Activated CD4-positive, alpha-beta T cell treated with anti-CD3 and anti-CD28 coated beads, Interleukin-2, amount 50 U/mL, for 4 hours (primary cell): ENCODE measurements at places on chromosomes 5 and 9.
A peak's percentile ranks its signal among the peaks of the same experiment; 100 is the strongest.

- DNase-seq, result peak; percentile 67
Observed at GRCh38 chr9:133534346-133535291, at the start of gene ADAMTSL2. Gene ADAMTSL2, plus strand, starts transcription at chr9:133534704. Its CDS starts 2,009 bp downstream, at chr9:133536713.

- DNase-seq, result no peak
Observed at GRCh38 chr5:17438027-17438426, 60.0 kb upstream of the TAF11L2 start.

- no peak for DNase-seq
Observed at GRCh38 chr5:8633696-8634095, 764.7 kb downstream of the MTRR start.

DNA sequence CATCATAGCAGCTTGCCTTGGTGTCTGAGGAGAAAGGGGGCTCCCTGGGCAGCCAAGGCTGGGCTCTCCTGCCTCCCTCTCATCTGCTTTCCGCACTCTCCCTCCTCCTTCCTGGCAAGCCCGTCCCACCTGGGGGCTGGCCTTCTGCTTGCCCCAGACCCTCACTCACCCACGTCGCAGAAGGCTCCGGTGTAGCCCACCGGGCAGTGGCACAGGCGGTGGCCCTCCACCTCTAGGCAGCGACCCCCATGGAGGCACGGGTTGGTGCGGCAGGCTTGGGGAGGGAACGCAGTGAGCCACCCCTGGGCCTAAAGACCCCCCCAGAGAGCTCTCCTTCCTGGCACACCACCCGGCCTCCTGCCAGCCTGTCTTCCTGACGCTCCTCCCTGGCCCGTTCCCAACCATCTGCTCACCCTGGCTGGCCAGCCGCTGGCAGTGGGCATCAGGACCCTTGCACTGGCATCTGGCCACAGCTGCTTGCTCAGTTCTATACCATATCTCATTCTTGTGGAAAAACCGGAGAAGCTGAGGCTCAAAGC is 4.2 kb upstream of the PFN3 start:
- no peak for DNase-seq

DNA sequence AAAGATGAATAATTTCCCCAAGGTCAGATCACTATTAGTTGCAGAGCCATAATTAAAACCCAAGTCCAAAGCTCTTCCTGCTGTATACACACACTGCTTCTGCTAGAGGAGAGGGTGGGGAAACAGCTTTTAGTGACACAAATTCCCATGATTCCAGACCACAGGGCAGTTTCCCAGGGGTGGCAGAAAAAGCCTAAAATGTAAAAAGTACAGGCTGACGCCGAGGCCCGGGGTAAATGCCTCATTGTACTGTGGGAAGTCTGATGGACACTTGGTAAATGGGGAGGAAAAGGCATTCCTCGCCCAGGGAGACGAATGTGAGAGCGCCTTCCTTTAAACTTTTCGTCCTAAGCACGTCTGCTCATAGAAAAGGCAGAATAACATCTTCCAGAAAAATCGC is 65.7 kb downstream of the DENND1A start:
- no peak for DNase-seq

- DNase-seq, result no peak
Observed at GRCh38 chr9:806285-807156, 35.0 kb upstream of the DMRT1 start.

GRCh38 chr9:69476016-69476415 is 151.0 kb downstream of the ENTREP1 start:
- DNase-seq, result no peak

DNA sequence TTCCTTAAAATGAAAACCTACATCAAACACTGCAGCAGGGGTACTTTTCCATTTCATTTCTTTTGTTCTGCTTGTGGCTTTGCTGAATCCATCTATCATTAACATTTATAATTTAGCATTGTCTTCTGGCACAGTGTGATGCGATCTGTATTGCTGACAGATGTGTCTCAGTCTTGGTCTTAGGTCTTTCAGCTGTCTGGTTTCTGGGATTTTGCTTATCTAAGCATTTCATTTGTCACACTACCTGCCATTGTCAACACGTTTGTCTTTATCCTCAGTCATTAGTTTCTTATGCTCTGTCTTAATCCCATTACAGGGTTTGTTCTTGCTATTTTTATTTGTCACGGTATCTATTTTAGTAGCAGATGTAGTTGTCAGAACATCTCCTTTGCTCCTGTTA is 303.1 kb downstream of the IZUMO3 start:
- DNase-seq, result no peak

- no peak for DNase-seq
Observed at GRCh38 chr5:135340568-135340967, 58.5 kb downstream of the MACROH2A1 start.

DNA sequence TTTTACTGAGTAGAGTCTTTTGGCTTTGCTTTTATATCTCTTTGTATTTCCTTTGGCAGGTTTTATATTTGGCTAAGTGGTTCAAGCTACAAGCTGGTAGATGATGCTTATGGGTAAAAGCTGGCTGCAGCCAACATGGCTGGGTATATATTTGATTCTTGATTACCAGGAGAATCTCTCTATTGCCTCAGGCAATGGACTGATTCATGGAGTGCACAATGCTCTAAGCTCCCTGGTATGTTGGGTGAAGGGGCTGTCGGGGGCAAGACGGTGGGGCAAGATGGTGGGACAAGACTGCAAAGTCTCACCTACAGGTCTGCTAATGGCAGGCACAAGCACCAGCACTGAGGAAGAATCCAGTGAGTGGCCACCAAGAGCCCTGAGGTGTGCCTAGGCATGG is 366.6 kb downstream of the DMAC1 start:
- DNase-seq, result no peak

DNA sequence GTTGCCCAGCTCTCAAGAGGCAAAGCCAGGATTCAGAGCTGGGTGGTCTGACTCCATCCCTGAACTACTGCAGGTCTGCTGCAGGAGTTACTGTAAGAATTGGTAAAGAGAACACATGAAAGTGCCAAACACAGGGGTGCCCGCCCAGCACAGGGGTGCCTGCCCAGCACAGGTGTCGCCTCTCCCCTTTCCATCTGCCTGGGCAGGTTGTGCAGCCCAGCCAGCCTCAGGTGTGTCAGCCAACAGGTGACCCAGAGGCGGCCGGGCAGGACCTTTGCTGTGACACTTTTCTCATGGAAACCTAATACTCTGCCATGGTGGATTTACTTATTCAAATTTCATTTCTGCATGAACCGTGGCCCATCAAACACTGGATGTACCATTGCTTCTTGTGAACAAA is 289.7 kb upstream of the IRX4 start:
- no peak for DNase-seq

GRCh38 chr9:81814401-81814793 is 113.8 kb upstream of the SPATA31D4 start:
- no peak for DNase-seq

GRCh38 chr9:74132986-74133385 is 364.1 kb upstream of the RORB start:
- DNase-seq, result no peak

GRCh38 chr9:91395553-91396471 is 27.8 kb downstream of the NFIL3 start:
- no peak for DNase-seq

DNA sequence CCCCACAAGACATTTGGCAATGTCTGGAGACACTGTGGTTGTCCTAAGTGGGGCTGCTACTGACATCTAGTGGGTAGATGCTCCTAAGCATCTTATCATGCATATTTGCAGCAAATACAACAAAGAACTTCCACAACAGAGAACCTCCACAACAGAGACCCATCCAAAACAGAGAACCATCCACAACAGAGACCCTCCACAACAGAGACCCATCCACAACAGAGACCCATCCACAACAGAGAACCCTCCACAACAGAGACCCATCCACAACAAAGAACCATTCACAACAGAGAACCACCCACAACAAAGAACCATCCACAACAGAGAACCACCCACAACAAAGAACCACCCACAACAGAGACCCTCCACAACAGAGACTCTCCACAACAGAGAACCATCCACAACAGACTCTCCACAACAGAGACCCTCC is 32.8 kb downstream of the ARPC5L start:
- DNase-seq, result peak; percentile 22

- DNase-seq, result no peak
Observed at GRCh38 chr5:136924490-136924889, 559.1 kb upstream of the TRPC7 start.

DNA sequence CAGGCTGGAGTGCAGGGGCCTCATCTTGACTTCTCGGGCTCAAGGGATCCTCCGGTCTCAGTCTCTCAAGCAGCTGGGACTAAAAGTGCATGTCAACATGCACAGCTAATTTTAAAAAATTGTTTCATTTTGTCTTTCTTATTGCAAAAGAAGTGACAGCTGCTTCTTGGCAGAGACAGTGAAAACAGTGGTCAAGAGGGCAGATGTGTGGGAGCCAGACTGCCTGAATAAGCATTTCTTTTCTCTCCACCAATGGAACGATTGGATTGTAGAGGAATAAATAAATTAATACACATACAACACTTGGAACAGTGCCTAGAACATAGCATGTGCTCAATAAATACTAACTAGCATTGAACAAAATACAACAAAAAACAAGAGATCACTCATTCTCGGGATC is 27.4 kb upstream of the KIF4B start:
- DNase-seq, result no peak

GRCh38 chr9:72333709-72334108 is 31.3 kb downstream of the ZFAND5 start:
- DNase-seq, result no peak

DNA sequence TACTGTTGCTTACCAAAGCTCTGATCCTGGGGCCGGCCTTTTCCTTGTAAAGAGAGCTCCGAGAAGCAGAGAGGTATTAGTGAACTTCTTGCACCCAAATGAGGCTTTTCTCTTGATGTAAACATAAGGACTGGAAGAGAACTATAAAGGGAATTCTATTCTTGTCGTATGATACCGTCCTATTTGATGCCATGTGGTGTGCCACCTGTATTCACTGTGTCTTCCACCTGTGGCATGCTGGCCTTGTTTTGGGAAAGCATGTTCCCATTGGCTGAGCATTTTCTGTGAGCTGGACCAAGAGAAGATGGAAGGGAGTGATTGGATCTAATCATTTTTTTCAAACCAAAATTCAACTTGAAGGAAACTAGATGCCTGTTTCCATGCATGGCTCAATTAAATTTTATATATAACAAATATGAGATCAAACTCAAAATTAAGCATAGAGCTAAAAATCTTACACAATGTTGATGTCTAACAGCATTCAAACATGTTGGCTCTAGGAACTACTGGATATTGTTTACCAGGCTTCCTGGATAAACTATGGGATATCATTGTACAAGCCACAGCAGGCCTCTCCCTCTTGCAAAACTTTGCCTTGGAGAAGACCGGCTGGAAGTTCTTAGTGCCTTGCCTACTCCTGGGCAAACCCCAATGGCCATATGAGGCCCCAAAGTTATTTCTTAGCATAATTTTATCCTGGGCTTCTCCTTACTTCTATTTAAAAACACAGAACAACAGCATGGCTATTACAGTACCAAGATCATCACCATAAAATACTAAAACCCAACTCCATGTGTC is 115.3 kb downstream of the TSSK1B start:
- DNase-seq, result no peak

DNA sequence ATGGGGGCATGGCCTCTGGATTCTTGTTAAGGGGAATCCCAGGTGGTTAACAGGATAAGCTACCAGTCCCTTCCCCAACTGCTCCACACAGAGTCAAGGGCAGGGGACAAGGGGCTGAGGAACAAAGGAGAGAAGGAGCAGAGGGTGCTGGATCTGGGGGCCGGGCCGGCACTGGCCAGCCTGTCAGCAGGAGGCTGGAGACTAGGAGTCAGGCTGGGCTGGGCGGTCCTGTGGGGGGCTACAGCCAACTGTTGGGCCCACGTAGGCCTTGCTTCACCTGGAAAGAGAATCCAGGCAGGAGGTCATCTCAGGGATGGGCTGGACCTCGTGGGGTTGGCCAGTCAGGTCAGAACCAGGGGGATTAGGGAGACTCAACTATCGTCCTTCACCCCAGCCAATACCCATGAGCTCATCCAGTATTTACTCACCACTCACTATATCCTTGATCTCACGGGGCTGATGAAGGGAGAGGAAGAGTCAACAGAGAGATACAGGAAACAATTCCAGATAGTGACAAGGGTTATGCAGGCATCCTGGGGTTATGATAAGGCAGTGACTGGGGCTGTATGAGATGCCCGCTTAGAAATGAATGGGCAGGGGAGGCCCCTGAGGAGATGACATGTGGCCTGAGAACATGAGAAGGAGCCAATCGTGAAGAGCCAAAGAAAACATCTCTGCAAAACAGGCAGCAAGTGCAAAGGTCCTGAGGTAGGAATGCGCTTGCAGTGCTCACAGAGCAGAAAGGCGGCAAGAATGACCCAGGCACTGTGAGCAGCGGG is 47.9 kb upstream of the SLC25A51 start:
- DNase-seq, result no peak

DNA sequence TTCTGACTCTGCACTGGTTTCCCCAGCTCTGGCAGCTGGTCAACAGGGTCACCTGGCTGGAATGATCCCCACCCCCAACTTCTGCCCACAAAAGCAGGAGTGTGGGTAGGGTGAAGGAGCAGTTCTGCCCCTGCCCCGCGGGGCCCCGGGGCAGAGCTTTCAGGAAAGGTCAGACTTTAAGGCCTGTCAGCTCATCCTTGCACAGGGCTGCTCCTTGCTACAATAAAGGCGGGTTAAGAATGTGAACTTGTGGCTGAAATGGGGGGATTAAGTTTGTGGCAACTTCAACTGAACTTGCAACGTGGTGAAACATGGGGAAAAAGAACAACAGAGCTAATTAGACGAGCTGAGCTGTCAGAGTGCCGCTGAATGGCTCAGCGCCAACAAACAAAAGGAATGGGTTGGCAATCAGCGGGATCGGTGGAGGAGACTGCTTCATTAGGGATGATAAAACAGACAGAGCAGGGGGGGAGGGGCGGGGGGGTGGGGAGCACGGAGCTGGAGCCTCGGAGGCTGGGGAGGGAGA is 50.8 kb downstream of the CRB2 start:
- no peak for DNase-seq

- no peak for DNase-seq
Observed at GRCh38 chr5:15007646-15008045, 136.1 kb upstream of the ANKH start.

DNA sequence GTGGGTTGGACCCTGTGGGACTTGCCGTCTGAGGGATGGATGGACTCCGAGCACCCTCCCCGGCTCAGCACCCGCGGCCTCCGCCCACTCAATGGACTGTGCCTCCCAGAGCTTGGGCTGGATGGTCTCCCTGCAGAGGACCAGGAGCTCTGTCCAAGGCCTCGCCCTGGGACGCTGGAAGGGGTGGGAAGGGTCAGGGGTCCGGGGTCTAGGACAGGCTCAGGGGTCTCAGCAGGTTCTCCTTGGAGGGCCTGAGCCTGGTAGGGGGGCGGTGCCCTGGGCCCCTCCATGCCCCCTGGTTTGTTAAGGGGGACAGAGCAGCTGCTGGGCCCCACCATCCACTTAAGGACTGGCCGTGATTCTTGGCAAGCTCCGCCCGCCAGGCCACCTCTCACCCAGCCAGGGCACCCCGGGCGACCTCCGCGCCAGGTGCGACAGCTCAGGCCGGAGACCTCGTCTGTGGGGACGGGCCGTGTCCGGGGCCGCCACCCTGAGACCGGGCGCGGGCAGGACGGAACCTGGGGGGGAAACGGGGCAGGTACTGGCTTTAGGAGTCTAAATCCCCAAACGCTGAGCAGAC is 29.2 kb downstream of the EXOC3 start:
- DNase-seq, result no peak
